IMR-90 (cell line): ENCODE measurements at places on chromosomes 16 and 17. TPM values are rescaled to one million over a fixed set of nuclear protein-coding genes. Genes with fewer than 3 reads are reported as not detected.

CCL7 gene
- 0.24 and 0.58 TPM in 2 replicates for polyA plus RNA-seq

GRCh38 chr17:44952946-44953475 is 5.4 kb upstream of the KIF18B start:
- DNase-seq: no peak

DNA sequence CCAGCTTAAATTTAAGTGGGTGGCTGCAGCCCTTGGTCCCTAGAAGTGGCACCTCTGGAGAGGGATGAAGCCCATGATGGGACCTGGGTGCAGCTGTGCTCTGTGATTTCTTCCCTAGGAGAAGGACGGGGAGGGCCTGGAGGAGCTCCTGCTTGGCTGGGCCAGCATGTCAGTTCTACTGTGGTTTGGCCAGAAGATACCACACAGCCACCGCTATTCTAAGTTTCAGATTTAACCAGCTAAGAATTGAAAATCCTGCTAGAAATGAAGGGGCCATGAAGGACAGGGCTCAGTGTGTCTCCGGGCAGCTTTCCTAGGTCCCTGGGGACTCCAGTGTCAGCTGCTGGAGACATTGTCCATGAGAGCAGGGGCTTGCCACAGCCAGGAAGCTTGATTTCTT is 9.7 kb downstream of the RAP1GAP2 start:
- DNase-seq: no peak

DNA sequence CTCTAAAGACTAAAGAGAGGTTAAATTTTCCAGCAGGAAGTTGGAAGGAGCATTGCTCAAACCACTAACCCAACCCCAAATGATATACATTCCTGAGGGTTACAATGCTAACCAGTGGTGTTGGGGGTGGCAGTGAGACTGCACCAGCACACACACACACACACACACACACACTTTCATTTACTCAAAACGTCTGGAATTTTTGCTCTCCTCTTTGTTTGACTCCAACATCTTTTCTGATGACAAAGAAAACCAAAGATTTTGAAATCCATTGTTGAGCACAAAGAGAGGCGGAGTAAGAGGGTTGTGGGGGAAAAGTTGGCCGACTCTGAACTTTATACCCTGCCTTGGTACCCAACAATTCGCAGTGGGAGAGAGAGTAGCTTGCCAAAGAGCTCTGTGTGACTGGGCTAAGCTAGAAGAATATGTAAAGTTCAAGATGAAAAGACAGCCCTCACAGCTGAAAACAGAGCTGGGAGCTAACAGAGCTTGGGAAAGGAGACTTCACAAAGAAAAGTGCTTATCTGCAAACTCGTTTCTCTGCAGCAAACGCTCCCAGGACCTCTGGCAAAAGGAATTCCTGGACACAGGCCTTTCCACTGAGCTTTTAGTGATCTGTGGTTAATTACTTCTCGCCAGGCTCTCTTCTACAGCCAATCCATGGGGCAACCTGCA is 426.0 kb upstream of the CDH11 start:
- peak; percentile 93 for DNase-seq
